ENCODE measurements at places on chromosomes 11 and 22.

DNA sequence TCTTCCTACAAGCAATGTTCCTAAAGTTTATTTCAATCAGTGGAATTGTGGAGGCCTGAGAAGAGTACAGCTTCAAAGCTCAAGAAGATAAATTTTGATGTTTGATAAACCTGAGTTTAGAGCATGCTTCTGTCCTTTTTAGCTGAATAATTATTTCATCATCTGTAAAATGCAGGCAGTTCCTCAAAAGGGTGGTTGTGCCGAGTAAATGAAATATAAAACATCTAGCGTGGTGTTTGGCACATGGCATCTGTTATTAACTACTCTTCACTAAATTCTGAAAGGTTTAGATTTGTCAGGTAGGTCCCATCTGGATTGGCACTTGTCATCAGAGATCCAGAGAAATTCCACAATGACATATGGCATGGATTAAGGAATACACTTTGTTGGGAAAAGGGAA is 155.1 kb downstream of the DDX10 start:
- DNase-seq: no peak

- DNase-seq: no peak
These were observed 56.7 kb downstream of the C11orf58 start for GRCh38 chr11:16795146-16795545.

- no peak for DNase-seq
These were observed at the start of gene MAPK12 for GRCh38 chr22:50261615-50262459. Gene MAPK12 (minus strand): TSS chr22:50261683. CDS start chr22:50261509, 174 bp downstream.

DNA sequence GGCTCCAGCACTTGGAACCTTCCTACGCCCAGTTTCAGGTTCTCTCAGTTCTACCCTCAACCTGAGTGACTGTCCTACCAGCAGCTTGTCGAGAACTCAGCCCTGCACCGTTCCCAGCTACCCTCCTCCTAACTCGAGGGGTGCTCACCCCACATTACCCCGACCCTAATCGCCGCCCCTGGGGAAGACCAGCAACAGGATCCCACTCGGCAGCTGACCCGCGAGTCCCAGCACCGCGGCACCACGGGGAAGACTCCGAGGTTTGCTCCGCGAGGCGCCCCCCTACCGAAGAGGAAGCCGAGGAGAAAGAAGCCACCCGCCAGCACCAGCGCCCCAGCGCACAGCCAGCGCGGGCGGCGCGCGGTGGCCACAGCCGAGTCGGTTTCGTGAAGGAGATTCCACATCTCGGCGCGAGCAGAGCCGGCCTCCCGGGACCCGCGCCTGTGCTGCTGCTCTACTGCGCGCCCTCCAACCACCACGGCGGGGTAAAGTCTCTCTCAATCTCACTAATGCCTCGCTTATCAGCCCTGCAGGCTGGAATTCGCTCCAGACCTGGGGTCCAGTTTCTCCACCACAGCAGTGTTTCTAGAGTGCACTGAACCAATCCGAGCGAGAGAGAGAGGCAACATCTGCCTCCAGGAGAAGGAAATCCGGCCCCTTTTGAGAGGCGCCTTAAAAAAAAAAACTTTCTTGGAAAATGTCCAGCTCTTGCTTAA is at the start of gene FOLH1:
Gene FOLH1, minus strand, starts transcription at position 597 of the 716 bp plus-strand sequence. Its CDS starts 193 bp downstream, at position 404.
- no peak for DNase-seq

DNA sequence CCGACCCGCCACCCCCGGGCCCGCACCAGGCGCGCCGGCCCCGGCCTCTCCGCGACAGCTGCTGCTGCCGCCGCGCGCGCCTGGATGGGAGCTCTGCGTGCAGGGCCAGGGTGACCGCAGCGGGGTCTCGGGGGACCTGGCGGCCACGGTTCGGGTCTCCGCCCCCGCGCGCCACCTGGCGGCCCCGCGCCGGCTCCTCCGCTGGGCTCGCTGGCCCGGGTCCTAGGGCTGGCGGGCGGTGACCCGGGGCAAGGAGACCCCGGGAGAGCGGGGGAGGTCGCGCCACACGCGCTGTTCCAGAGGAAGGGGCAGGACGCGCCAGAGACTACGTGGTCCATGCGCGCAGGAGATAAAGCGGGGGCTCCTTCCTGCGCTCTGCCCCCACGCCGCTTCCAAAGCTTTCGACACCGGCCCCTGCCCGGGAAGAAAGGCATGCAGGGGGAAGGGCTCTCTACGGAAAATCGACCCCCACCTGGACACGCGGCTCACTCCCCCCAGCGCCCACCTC is 562 bp downstream of the SHANK2 start:
- DNase-seq: no peak

GRCh38 chr11:44300844-44301563 is 8.9 kb downstream of the ALX4 start:
- no peak for DNase-seq

DNA sequence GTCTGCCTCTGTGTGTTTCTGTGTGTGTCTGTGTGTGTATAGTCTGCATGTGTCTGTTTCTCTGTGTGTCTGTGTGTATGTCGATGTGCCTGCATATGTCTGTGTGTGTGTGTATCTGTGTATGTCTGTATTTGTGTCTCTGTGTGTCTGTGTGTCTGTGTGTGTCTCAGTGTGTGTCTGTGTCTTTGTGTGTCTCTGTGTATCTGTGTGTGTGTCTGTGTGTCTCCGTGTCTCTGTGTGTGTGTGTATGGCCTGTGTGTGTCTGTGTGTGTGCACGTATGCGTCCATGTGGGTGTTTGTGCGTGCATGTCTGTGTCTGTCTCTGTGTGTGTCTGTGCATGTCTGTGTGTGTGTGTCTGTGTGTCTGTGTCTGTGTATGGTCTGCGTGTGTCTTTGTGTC is 439 bp downstream of the SNX32 start:
- no peak for DNase-seq

DNA sequence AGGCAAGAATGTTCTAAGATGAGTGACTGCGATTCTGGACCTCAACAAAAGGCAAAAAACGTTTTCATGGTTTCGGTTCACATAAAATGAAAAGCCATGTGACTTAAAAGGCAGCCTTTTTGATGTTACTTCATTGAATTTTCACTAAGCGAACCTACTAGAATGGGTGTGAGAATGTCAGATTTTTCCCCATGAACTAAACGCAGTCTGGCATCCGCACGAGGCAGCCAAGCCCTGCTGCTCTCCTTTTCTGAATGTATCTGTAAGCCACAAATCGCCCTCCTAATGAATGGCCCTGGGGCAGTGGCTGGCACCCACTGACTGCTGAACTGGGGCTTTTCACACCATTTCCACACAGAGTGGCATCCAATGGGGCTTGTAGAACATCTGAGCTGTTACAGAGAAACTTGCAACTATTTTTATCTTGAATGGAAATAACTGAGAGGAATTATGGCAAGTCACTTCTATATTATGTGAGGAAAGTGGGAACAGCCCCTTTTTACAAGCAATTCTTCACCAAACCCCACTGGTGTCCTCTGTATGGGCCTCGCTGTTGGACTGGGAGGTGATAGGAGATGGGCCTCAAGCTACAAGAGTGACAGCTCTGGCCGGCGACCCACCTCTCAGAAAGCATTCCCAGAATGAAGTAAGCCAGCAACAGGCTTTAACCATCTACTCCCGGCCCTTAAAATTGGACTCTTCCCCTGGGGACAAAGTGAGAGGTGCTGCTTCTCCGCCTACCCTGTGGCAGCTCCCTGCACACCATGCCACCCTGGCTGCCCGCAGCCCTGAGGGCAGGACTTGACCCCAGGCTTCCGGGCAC is 29.4 kb downstream of the PPP2R1B start:
- DNase-seq: no peak

DNA sequence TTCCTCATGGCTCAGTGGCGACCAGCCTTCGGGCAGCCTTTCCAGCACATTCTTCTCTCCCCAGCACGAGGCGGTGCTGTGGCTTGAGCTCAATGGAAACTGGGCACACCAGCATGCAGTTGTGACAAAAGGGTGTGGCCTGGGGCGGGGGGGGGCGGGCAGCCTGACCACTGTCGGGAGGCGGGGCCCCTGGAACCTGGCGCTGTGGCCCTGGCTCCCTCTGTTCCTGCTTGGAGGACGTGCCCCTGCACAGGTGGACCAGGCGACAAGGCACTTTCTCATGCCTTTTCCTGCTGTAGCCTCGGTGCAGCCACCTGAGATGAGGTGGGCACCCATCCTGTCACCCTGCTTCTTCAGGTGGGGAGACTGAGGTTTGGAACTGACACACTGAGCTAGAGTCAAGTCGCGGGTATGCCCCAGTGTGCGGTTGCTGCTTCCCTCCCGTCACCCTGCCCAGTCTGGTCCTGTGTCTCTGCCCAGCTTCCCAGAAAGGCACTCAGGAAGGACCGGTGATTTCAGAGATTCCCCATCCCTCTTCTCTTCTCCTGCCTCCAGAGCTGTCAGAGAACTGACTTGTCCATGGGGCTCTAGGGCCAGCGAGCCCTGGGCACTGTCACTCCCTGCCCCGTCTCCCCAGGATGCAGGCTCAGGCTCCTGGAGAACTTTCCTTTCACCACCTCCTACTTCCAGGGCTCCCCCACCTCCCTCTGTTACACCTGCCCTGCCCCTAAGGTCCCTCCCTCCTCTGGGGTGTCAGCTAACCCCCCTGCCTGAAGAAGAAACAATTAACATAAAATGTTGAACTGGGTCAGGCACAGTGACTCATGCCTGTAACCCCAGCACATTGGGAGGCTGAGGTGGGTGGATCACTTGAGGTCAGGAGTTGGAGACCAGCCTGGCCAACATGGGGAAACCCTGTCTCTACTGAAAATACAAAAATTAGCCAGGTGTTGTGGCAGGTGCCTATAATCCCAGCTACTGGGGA is 9.9 kb downstream of the B3GAT1 start:
- no peak for DNase-seq

DNA sequence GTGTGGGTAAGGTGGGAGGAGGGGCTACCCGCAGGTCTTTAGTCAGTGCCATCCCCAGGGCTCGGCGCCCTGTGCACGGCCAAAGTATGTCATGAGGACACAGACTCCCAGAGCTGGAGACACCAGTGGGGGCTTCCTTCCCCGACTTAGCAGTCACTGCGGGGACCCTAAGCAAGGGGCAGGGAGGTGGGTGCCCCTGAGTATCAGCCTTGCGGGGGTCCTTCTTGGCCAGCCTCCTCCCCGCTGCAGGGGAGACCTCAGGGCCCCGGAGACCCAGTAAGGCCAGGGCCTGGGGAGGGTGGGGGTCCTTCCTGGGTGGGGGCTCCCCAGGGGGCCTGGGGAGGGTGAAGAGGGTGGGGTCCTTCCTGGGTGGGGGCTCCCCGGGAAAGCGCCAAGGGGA is 673.8 kb downstream of the BRD1 start:
- no peak for DNase-seq

- DNase-seq: no peak
These were observed 59.3 kb upstream of the BLID start for GRCh38 chr11:122175306-122175705.

GRCh38 chr11:123166071-123166559 is 28.9 kb downstream of the CLMP start:
- DNase-seq: no peak

GRCh38 chr11:57458410-57459163 is 1.7 kb upstream of the RTN4RL2 start:
- DNase-seq: peak; percentile 38

- DNase-seq: no peak
These were observed 29.5 kb downstream of the DKK3 start for GRCh38 chr11:11978792-11979487.

- no peak for DNase-seq
These were observed 160.9 kb downstream of the ADAMTS15 start for GRCh38 chr11:130609121-130610035.

DNA sequence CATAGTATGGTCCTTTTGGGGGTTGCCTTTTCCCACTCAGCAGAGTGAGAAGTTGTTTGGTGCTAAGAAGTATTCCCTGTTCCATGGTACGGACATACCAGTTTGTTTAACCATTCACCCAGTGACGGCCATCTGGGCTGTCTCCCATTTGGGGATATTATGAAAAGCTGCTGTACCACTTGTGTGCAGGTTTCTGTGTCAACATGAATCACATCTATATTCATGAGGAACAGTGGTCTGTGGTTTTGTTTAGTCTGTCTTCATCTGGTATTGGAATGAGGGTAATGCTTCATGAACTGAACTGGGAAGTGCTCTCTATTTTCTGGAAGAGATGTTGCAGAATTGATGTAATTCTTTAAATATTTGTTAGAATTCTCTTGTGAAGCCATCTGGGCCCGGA is 89.5 kb downstream of the TRMU start:
- no peak for DNase-seq

- peak; percentile 5 for DNase-seq
These were observed 67.7 kb downstream of the BCL2L13 start for GRCh38 chr22:17705951-17706900.

GRCh38 chr11:46537121-46537520 is 56.7 kb downstream of the AMBRA1 start:
- no peak for DNase-seq

- DNase-seq: peak; percentile 80
These were observed 38.2 kb upstream of the WEE1 start for GRCh38 chr11:9535189-9535781.

DNA sequence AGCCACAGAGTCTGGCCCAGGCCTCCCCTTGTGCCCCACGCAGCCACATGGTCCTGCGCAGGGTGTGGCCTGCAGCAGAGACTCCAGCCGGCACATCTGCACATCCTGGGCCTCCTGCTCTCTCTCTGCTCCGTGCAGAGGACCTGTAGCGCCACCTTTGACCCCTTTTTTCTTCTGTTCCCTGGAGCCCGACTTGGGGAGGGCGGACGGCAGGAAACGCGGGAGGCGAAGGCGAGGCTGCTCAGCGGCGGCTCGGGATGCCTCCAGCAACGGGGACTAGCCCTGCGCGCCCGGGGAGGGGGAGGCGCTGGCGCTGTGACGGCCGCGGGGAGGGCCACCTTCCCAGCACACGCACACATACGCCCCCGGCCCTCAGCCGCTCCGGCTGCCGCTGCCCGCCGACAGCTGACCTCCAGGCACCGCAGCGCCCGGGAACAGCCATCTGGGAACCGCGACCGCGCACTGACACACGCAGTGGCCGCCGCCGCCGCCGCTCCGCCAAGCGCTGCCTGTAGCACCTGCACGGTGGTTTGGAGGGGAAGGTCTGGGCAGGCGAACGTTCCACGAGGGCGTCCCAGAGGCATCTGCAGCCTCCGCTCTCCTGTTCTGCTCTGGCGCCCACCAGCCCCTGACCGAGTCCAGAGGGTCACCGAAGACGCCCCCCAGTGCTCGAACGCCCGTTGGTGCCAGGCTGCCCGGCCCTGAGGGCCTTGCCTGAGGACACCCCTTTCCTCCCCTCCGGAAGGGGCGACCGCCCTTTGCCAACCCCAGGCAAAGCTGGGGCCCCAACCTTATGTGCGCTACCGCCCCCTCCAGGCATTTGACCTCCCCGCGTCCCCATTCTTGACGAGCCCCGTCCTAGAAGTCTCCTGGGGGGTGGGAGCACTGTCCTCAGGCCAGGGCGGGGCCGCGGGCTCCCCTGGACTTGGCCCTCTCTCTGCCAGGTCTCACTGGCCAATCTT is 16.9 kb upstream of the C22orf42 start:
- no peak for DNase-seq

- no peak for DNase-seq
These were observed 586 bp downstream of the TTLL1 start for GRCh38 chr22:43088627-43088983.
